ENCODE measurements at places on chromosomes 1 and 21.

DNA sequence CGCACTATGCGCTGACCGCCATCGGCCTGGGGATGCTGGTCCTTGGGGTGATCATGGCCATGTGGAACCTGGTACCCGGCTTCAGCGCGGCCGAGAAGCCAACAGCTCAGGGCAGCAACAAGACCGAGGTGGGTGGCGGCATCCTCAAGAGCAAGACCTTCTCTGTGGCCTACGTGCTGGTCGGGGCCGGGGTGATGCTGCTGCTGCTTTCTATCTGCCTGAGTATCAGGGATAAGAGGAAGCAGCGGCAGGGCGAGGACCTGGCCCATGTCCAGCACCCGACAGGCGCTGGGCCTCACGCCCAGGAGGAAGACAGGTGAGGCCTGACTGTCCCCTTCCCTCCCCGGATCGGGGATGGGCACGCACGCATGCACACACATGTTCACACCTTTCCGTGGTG lies 31.9 kb upstream of the FHAD1 start:
- no peak for DNase-seq

DNA sequence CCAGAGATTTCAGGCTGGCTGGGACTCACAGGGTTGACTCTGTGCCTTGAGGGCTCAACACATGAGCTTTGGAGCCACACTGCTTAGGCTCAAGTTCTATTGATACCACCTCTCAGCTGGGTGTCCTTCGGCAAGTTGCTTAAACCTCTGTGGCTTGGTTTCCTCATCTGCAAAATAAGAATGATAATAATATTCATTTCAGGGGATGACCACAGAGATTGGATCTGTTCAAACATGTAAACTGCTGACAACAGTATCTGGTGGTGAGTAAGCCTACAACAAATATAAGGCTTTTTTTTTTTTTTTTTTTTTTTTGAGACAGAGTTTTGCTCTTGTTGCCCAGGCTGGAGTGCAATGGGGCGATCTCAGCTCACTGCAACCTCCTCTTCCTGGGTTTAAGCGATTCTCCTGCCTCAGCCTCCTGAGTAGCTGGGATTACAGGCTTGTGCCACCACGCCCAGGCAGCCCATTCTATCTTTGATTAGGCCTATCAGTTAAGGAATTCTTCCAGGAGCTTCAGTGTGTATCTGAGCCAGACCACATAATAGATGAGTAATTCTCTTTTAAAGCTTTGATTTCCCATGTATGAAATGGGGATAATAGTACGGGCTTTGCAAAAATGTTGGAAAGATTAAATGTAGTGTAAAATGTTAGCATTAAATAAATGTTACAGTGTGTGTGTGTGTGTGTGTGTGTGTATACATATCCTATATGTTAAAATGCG lies 437.6 kb downstream of the PRDM2 start:
- DNase-seq: peak; percentile 87

DNA sequence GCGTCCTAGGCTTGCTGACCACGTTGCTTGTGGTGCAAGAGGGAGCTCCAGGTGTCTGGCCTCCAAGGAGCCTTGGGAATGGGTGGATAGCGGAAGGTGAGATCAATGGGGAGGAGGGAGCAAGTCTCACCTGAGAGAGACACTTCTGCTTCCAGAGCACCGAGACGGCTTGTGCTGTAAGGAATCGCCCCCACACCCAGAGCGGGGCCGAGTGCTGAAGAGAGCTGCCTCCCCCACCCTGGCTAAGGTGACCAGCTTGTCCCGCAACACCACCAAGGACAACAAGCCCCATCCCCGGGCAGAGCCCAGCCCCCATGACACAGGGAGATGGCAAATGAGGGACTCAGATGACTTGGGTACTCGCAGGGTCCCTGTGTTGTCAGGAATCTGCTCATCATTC lies 485.6 kb downstream of the NPHP4 start:
- no peak for DNase-seq

GRCh38 chr1:222829868-222830267 lies 15.0 kb downstream of the DISP1 start:
- no peak for DNase-seq

DNA sequence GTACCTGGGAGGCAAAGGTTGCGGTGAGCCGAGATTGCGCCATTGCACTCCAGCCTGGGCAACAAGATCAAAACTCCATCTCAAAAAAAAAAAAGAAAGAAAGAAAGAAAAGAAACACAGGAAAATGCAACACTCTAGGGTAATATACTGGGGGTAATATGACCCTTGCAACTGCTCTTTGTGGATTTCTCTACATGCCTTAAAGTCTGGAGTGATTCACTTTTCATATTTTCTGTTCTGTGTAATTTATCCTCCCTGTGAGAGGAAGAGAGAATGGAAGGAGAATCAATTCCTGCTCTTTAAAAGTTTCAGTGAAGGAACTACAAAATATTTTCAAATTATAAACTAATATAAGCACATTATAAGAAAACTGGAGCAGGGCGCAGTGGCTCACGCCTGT lies 22.7 kb downstream of the RIT1 start:
- DNase-seq: no peak

DNA sequence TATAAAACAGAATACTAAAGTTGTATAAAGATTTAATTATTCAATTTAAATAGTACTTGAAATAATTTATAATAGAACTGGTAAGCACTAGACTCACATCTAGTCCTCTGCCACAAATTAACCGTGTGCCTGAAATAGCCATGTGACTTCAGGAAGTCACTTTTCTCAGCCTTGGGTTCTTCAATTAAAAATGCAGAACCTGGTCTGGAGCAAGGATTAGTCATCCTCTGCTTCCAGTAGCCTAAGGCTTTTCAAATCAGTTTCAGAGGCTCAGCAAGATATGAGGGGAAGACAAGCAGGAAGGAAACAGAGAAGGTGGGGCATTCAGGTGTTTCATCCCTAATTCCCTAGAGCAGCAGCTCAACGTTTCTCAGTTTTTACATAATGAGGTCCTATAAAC lies 23.0 kb downstream of the DPH5 start:
- peak; percentile 5 for DNase-seq

DNA sequence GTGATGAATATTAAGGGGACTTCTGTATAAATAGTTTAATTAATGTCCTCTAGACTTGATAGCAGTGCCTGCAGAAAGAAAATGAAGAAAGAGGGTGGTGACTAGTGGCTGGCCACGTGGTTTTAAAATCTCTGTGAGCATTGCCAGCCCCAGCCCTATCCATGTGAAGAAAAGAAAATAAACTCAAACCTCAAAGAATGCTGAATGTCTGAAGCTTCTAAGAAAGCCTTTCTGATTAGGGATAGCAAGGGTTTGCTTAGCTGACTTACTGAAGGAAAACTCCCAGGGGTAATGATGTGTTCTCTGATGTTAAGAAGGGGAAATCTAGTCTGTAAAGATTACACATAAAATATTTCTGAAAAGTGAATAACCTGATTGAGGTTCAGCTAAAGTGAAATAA lies 31.8 kb downstream of the ADGRL2 start:
- no peak for DNase-seq

DNA sequence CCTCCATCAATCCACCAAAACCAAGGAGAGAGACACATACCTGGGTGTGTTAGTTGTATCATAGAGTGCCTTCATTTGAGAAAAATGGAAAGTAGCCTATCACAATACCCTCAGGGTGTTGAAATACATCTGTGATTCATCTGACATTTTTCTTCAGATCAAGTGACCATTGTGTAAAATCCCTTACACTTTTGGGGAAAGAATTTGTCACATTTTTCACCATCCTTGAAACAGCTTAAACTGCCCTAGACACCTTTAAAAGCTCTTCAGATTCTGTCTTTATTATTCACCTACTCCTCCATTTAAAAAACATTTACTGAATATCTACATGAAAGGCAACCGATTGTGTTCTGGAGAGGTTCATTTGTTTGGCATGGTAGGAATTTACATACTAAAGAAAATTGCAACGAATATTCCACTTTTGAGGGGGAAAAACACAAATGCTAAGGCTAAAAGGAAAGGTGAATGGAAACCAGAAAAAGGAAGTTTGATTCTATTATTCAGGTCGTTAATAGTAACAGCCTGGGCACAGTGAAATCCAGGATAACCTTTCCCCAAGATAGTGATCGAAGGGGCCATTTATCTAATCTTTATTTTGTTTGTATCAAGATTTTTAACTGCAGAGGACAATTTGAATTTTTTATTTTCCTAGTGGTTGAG lies 70.4 kb upstream of the SAMSN1 start:
- no peak for DNase-seq

GRCh38 chr1:8203551-8203950 lies 114.4 kb upstream of the SLC45A1 start:
- DNase-seq: no peak

DNA sequence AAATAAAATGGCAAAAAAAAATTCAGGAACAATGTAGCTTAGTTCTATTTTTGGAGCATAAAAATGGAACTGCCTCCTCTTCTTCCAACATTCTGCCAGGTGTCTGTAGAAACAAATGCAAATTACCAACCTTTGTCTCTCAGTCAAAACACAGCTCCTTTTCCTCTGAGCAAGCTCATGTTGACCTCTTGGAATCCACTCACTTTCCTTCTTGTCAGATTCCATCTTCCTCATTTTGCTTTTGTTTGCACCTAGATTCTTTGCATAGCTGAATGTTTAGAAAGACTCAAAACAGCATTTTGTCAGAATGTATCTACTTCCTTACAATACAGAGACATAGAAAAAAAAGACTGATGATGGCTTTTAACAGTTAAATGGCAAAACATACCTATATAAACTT lies 178.2 kb downstream of the ADGRL2 start:
- DNase-seq: no peak

DNA sequence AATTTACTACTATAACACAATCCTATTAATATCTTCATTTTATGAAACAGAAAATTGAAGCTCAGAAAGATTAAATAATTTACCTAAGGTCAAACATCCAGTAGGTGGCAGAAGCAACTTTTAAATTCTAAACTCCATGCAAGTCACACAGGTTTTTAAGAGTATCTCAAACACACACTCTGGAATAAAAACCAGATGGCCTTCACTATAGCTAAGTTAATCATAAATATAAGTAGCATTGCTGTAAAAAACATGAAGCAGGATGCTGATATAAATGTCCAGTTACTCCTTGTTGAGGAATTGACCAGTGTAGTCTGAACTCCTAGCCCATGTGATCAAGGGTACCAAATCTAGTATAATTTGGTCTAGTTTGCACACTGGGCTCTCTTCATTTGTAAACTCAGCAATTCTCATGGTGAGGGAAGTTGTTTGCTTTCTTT lies 9.4 kb upstream of the FMO3 start:
- no peak for DNase-seq

- no peak for DNase-seq
Observed at GRCh38 chr1:232922485-232922884, 27.9 kb upstream of the NTPCR start.

- no peak for DNase-seq
Observed at GRCh38 chr21:44932408-44933181, 7.2 kb upstream of the SLX9 start.

DNA sequence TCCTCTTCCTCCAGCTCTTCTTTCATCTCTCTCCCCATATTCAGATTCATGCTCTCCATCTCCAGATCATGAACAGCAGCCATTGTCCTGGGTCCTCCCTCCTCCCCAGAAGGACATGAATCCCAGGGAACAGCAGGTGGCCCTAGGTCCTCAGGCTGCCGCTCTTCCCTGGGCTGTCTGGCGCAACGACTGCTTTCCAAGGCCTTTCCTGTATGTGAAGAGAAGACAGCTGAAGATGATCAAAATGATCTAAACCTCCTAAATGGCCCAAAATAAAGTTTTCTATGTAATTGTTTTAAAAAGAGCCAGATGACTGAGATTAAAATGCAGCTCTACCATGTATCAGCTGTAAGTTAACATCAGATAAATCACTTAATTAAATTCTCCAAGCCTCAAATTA lies 22.5 kb downstream of the RHBDL2 start:
- no peak for DNase-seq

DNA sequence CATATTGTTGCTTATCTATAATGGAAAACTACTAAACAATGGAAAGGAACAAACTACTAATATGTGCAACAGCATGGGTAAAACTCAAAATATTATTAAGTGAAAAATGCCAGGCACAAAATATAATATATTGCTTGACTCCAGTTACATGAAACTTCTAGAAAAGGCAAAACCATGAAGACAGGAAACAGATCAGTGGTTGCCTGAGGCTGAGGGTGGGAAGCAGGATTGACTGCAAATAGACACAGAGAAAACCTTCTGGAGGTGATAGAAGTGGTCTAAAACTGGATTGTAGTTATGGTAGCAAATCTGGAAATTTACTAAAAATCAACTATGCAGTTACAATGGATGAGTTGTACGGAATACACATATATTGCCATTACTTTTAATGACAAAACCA lies 29.5 kb upstream of the SLC44A3 start:
- no peak for DNase-seq

DNA sequence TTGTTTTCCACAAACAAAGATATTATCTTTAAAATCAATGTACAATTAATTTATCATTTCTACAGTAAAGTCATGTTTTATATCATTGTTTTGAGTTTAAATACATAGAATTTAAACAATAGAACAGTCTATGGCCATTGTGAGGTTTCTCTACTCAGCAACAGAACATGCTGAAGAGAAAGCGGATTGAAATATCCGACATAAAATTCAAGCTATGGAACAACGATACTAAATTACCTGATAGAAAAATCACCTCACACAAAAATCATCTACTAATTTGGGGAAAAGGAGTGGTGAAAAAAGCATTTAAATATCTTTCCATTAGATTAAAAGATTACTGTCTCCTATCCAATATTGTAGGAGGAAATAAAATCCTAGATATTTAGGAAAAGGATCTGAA lies 12.6 kb downstream of the CDKN2C start:
- no peak for DNase-seq

DNA sequence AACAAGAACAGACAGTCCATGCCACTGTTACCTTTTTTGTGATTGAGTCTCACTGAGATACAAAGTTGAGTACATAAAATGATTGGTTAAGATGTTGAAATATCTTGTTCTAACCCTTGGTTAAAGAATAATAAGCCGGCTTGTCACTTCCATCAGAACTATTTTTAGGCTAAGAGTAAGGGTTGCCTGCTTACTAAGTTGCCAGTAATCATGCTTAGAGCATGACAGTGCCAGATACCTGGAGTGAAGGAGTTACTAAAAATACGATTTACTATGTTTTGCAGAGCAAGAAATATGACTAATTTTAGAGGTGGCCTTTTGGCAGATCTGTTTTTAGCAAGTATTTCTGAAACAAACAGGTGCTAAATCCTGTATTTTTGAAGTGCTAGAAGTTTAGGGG lies 6.0 kb downstream of the HUNK start:
- no peak for DNase-seq

DNA sequence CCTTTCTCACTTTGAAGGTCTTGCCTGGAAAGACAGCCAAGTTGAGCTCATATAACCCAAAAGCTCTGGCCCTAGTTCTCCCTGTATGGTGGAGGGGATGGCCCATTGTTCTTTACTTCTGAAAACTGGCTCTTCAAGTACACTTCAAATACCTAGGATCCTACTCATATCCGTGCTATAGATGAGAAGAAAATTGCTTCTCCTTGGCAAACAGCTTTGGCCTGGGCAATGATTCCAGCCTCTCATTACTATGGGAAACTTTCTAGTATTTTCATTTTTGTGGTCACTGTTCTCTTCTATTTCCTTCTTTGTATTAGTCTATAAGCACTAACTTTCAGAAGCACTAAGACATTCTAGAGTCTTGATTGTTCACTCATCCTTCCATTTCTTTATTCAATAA lies 53.7 kb downstream of the ZNF697 start:
- DNase-seq: peak; percentile 39

All from epithelial cell of prostate (primary cell).